PC-9 (cell line): ENCODE measurements at places on chromosomes 7 and 10.

DNA sequence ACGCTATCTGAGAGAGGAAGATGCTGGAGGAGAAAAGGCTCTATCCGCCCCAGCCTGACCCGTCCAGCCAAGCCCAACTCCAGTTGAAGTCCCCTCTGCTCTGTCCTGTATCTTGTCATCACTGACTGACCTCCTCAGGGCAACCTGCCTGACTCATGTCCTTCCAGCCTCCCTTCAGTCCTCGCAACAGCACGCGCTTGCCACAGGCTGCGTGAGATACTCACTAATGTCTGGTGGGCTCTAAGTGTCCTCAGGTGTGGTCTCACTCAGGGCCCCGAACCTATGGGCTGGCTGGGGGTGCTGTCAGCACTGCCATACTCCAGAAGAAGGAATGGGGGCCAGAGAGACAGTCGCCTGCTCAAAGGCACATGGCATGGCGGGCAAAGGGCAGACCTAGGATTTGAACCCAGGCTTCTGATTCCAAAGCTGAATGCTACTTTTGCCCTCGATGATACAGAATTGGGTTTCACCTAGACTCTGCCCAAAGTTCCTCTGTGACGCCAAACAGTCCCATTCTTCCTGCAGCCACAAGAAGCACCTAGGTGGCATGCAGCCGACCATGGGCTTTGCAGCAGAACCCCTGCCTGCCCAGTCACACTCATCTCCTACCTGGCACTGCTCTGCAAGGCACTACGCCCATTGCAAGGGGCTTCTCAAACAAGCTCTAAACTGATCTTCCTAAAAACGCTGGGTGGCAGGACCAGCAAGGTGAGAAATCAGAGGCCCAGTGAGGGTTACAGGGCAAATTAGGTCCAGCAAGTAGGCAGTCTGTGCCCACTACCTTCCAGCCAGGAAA lies 8.5 kb downstream of the FAM53B start:
- no peak for DNase-seq

DNA sequence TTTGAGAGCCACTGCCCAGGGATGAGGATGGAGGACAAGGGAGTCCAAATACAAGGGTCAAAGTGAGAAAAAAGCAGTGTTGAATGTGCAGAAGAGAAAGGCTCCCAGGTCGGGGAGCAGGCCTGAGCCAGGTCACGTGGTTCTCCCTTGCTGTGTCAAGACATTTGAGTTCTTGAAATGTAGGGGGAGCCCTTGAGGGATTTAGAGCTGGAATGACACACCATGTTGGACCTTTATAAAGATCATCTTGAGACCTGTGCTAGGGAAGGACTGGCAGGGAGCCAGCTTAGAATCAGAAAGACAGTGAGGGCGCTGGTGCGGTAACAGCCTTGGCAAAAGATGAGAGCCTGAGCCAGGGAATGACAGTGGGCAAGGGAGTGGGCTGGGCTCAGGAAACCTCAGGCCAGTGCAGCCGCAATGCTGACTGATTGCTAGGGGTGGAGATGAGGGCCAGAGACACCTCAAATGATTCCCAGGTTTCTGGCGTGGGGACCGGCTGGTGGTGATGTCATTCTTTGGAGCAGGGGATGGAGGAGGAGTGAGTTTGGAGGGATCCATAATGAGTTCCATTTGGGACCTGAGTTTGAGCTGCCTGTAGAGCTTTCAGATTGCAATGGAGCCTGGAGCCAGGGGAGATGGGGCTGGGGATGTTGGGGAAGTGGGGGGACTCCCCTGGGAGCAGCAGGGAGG lies 120.1 kb downstream of the PTPN20 start:
- no peak for DNase-seq

- DNase-seq: no peak
Observed at GRCh38 chr7:28739128-28739527, 219.0 kb downstream of the TRIL start.

- DNase-seq: no peak
Observed at GRCh38 chr10:25842146-25842545, 91.9 kb upstream of the MYO3A start.

DNA sequence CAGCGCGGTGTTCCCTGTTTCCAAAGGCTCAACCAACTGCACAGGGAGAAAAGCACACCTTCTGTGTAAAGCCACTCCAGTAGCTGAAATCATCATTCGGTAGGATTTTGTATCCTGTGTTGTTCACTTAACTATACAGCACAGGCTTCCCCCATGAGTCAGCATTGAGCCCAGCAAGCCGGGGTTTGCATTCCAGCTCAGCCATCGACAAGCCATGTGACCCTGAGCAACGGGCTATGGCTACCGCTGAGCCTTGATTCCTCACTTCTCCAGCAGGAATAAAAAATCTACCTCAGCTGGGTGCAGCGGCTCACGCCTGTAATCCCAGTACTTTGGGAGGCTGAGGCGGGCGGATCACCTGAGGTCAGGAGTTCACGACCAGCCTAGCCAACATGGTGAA lies 44.1 kb upstream of the ATP6V0A4 start:
- peak; percentile 63 for DNase-seq

DNA sequence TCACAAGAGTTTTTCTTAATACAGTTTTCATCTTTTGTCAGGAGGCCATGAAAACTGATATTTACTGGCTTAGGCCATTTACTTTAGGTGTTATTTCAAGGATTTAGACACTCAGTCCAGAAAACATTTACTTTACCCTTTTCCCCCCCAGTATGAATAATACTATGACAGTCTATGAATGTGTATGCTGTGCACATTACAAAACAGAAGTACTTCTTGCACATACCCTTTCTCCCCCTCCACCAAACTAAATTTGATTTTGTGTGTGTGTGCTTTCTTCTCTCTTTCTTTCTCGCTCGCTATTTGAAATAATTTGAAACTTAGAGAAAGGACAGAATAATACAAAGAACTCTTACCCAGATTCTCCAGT lies 41.3 kb downstream of the RBM33 start:
- DNase-seq: no peak

- no peak for DNase-seq
Observed at GRCh38 chr7:28479507-28479947, 67.2 kb downstream of the CREB5 start.

GRCh38 chr10:105950410-105950809 lies 1214.1 kb downstream of the SORCS1 start:
- no peak for DNase-seq

- DNase-seq: no peak
Observed at GRCh38 chr10:51743146-51743545, 43.8 kb upstream of the CSTF2T start.

GRCh38 chr10:131775433-131775832 lies 125.4 kb upstream of the PPP2R2D start:
- DNase-seq: no peak

- DNase-seq: no peak
Observed at GRCh38 chr7:83796760-83797159, 147.8 kb upstream of the SEMA3E start.

DNA sequence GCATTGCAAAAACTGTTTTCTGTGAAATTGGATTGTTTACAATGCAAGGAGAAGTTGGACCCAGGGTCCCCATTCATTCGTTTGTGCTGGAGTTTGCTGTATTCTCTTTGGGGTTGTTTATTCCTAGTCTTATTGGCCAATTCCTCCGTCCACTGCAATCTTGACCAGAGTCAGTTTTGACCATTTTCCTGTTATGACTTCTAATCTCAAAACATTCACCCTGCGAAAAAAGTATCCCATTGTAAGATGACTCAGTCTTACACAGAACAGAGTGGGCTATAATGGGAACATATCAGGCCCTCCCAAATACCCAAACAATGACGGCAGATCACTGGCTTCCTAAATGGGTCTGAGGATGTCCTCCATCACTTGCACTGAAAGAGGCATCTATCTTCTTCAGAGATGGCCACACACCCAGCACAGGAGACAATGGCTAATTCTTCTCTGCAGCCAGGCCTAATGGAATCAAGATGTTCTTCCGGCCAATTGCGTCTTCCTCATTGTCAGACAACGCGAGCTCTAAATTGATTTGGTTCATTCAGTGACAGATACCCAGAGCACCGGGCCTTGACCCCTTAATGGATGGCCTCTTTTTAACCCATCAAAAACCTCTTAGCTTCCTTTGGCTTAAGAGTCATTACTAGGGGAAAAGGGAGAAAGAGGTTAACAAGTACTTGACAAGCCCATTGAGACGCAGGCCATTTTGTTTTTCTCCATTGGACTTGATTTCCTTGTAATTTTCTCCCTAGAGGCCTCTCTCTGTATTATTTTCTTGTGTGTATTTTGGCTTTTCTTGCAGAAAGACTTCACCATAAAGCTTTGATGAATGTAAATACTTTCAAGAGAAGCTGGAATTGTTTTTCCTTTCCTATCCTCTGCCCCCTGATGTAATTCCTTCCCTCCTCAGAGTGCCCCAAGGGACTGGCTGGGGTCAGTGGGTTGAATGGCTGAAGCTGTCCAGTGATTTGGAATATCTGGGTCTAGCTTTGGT lies 129.6 kb downstream of the PRPF18 start:
- no peak for DNase-seq
